T-helper 1 cell (primary cell): ENCODE measurements at places on chromosomes 4 and X.

DNA sequence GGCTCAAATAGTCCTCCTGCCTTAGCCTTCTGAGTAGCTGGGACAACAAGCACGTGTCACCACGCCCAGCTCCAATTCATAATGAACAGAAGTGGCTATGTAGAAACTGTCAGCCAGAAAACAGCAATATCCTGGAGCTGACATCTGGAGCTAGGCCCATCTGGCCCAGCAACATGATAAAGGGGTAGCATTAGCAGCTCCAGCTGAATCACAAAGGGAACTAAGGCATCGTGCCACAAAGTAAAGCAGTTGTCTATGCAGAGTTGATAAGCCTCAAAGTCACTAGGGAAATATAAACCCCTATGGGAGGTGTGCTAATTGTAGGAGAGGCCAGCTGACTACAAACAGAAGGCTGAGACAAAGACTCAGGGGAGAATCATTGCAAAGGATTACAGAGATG, 270.5 kb upstream of the GPC4 start:
- DNase-seq: no peak

DNA sequence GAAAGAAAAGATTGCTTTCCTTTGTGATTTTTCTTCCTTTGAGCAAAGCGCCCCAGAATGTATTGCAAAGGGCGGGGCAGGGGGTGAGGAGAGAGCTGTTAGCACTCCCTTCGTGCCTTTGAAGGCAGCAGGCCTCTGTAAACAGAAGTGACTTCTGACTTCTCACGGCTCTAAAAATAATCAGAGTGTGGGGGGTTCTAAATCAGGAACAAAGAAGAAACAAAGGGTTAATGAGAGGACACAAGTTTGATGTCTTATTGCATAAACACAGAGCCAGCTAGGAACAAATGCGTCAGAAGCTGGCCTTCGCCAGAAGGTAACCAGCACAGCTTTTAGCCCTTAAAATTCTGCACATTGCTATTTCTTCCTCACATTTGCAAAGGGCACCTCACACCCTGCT, 626.2 kb downstream of the MID1IP1 start:
- DNase-seq: no peak

DNA sequence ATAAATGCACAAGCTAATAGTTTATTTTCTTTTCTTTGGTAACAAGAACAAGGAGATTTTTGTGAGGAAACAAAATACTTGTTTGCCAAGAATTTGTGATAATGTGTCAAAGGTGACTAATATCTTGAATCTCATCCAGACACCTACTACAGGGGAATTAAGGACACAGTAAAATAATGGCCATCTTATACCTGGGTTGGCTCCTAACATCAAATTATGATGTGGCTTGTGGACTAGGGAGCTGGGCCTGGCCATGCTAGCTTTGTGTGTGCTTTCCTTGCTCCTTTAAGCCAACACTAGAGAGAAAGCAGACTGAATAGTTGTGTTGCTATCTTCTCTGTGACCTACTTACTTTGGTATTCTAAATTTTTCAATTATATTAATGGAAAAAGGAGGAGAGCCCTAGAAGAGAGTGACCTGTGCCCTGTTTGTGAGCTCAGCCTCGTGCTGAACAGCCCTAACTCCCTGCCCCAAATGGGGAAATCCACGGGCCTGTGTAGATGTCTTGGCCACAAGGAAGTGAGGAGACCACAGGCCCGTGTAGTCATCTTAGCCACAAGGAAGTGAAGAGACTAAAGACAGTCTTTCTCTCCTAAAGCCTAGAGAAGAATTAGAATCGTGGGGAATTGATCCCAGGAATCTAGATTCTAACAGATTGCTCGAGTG, 23.3 kb downstream of the ARHGAP24 start:
- no peak for DNase-seq

GRCh38 chrX:124421898-124422655, 75.7 kb downstream of the SH2D1A start:
- no peak for DNase-seq

DNA sequence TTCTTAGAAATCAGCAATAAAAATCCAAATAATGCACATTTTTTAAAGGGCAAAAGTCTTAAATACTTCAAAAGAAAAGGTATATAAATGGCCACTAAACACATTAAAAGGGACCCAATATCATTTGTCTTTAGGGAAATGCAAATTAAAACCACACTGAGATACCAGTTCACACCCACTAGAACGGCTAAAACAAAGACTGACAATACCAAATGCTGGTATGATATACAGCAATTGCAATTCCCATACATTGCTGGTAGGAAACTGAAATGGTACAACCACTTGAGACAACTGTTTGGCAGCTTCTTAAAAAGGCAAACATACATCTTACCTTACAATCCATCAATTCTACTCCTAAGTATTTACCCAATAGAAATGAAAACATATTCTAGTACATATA, 33.7 kb downstream of the CAMK2D start:
- no peak for DNase-seq
